ENCODE measurements at places on chromosomes 1 and 21.

DNA sequence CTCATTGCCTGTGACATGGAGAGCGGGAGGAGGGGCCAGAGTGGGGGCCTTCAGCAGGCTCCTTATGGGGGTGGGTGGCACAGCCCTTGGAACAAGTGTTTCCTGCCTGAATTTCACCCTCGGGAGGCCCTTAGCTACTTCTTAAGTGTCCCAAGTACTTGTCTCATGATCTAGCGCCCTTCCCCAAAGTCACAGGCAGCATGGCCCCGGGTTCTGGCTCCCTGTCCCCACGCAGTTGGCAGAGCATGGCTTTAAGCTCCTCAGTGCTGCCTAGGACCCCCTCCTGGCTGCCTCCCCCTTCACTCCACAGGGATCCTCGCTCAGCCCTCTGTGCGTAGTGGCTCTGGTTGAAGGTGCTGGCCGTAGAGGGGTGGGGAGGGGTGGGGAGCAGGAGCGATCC, 197.2 kb downstream of the CAMTA1 start:
- DNase-seq, result no peak

DNA sequence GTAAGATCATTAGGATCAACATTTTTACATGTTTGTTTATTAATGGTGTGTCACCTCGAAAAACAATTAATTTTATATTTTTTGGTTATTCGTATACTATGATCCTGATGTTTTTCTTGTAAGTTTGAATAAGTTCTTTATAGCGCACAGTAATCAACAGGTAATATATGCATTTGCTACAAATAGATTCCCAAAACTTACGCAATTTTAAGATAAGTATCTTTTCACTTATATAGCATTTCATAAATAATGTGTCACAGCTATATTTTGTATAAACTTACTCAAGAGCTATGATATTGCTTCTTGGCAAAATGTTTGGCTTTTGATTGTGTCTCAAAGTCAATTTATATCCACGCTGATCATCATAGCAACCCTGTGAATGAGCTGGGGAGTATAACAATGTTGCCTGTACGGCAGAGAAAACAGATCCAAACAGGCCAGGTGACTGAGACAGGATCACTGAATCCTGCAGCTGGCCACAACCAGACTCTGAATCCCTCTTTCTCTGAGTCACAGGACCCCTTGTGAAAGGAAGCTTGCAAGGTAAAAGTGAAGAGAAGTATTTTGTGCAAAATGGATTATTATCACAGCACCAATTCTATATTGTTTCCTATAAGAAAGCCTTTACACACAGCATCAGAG, 48.6 kb downstream of the GNG12 start:
- DNase-seq, result no peak

GRCh38 chr1:159040893-159041724, 31.4 kb downstream of the IFI16 start:
- DNase-seq, result no peak

DNA sequence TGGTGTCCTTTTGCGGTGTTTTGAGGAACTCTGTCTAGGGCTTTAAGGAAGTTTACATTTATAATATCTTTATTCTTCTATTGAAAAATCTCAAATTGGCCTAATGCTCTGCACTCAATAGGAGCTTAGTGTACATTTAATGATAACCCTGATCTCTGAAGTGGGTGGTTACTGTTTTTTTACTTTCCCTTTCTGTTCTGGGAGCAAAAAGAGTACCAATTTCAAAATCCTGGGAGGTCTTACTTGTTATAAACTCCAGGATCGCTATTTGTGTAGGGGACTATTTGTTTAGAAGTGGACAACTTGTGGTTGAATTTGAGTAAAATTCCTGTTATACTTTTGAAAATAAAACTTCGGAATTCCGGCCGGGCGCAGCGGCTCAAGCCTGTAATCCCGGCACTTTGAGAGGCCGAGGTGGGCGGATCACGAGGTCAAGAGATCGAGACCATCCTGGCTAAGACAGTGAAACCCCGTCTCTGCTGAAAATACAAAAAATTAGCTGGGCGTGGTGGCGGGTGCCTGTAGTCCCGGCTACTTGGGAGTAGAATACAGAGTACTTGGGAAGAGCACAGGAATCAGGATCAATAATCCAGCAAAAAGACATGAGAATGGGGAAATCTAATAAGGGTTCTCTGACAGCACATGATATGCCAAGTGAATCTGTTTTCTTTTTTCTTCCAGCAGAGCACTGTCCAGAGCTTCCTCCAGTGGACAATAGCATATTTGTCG, 1.1 kb downstream of the C4BPB start:
- no peak for DNase-seq

DNA sequence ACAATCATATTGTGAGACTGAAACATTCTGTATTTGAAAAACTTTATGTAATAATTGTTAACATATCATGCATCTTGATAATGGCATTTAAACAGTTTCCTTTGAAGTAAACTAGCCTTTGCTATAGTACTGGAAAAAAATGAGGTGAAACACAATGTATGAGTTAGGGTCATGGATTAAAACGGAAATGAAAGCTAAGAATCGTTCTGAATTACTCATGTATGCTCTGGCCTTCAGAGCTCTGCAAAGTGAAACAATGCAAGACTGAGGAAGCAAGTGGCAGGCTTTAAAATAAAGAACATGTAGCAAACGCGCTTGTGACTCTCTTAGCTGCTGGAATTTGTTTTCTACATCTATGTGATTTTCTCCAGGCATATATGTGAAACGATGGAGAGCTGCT, 317.1 kb downstream of the DPYD start:
- DNase-seq, result no peak

DNA sequence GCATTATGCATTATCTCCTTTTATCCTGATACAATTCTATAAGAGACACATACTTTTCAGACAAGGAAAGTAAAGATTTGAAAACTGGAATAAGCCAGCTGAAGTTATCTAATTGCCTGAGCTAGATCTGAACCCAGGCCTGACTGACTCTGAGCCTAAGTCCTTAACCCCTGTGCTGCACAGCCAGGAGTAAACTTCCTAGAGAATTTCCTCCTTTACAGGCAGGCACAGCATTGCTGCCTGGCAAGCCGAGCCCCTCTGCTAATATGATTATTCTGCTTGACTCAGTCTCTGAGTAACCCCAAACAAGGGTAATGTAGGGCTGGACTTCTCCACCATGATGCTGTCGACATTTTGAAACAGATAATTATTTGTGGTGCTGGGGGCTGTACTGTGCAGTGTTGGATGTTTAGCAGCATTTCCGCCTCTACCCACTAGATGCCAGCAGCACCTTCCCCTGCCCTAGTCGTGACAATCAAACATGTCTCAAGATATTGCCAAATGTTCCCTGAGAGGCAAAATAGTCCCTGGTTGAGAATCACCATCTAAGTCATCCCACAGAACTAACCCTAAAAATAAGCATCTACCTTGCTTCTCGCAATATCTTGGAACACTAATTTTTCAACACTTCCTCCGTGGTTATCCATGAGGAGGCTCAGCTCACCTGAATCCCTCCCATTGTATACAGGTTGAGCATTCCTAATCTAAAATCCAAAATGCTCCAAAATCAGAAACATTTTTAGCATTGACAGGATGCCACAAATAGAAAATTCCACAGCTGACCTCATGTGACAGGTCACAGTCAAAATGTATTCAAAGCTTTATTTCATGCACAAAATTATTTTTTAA, 18.5 kb downstream of the CAMK1G start:
- DNase-seq, result no peak

GRCh38 chr1:117580882-117581281, 25.0 kb upstream of the TENT5C start:
- no peak for DNase-seq

GRCh38 chr1:218255090-218255489, 30.0 kb upstream of the RRP15 start:
- no peak for DNase-seq

DNA sequence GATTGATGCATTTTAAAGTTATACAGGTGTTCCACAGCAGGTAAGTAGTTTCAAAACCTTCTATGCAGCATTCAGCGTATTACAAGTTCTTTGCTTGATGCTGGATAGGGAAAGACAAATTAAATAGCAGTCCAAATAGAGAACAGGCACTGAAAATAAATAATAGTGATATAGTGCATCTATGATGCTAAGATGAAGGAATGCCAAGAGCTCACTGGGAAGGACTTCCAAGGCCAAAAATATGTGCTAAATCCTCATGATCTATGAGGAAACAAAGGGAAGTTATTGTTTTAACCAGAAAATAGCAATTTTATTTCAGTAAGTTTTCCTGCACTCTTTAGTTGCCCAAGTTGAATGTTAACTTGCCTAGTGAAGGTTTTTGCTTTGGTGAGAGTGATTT, 127.8 kb upstream of the GREM2 start:
- DNase-seq, result no peak

DNA sequence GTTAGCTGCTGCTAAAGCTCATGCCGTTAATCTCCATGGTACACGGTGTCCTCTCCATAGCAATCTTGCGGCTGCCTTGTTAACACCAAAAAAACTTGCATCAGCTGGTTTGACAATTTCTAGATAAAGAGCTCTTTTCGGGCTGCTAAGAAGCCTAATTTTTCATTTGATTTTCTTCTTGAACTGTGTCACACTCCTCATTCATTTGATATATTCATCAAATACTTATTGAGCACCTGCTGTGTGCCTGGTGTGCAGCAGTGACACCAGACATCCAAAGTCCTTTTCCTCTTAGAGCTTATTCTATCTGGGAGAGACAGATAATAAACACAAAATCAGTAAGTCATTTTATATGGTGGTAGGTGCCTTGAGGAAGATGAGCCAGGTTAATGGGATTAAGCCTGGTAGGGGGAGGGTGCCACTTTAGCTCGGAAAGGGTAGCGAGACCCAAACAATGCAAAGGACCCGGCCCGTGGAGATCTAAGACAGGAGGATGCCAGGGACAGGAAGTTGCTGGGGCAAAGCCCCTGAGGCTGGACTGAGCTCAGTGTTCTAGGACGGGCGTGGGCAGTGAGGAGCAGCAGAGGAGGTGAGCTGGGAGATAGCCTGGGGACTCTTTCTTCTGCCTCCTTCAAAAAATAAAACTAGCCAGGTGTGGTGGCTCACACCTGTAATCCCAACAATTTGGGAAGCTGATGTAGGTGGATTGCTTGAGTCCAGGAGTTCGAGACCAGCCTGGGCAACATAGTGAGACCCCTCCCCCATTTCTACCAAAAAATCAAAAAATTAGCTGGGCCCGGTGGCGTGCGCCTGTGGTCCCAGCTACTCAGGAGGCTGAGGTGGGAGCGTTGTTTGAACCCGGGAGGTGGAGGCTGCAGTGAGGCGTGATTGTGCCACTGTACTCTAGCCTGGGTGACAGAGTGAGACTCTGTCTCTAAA, 50.7 kb upstream of the LGALS8 start:
- DNase-seq, result no peak

DNA sequence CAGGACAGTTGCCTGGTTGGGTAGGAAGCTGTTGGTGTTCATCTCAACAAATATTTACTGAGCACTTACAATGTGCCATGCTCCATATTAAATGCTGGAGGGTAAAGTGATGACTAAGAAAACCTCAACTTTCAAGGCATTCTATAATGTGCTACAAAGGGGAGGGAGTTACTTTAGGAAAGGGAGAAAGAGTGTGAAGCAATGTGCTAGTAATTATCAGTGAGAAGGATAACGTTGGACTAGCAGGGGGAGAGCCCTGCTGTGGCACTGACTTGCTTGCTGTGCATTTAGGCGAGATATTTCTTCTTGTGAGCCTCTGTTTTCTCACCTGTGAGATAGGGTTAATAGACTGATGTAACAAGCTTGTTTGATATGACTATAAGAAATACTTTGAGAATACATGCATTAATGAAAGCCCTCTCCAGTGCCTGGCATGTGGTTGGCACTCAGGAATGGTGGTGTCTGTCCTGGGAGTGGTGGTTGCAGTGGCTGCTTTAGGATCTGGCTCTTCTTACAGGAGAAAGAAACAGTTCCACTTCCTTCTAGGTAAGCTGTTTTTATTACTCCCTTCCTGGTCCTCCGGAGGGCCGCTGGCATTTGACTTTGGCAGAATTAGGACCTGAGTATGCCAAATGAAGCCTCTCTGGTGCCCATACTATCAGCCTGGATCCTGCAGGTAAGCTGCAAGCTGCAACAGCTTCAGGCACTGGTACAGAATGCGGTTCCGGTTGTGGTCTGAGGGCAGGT, 111.1 kb upstream of the COA6 start:
- DNase-seq, result no peak

DNA sequence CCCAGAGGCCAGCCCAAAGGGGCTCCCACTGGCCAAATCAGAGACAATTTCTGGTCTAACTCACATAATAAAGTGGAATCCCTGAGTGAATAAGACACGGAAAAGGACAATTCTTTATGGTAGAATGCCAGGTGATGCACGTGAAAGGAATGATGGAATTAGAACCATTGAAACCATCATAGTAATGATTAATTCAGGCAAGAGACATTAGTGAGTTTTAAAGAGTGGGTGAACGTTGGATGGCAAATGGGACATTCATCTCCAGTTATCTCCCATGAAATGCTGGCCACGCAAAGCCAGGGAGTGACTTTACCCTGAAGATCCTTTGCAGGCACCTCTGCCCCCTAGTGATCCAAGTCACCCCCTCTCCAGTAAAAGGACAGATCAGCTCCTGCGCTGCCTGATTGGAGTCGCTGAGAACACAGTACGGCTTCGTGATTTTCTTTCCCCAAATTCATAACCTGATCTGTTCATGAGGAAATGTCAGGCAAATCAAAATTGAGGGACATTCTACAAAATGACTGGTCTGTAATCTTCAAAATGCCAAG, 87.5 kb downstream of the AJAP1 start:
- no peak for DNase-seq

- no peak for DNase-seq
Observed at GRCh38 chr1:27471477-27471876, 18.5 kb downstream of the WASF2 start.

- DNase-seq, result no peak
Observed at GRCh38 chr1:54287801-54288211, 87.8 kb downstream of the MRPL37 start.

- no peak for DNase-seq
Observed at GRCh38 chr1:208684192-208684591, 440.0 kb upstream of the PLXNA2 start.

- DNase-seq, result no peak
Observed at GRCh38 chr1:18643154-18644012, 12.7 kb downstream of the PAX7 start.

Measured in stimulated activated CD8-positive, alpha-beta memory T cell treated with anti-CD3 and anti-CD28 coated beads, Interleukin-2, amount 100 ng/mL, for 1 hour (primary cell).